ENCODE measurements at places on chromosomes 4 and X. TPM values are rescaled to one million over a fixed set of nuclear protein-coding genes. Genes with fewer than 3 reads are reported as not detected.

DNA sequence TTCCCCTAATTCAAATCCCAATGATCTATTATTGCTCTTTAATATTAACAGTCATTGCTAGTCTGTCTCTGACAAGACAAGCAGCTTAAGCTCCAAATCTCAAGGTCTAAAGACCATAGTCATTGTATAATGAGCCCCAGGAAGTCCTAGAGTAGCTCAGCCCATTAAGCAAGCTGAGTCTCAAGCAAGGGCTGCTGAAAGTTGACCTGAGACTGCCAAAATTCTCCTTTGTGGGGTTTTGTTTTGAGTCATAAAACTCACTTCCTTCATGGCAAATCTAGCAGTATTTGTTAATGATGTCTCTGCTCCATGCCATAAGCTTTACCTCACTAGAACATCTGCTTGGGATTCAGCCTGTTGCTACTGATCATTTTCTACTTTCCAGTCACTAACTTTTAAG is 313.2 kb downstream of the ANTXR2 start:
- DNase-seq: no peak

- DNase-seq: no peak
Measured at GRCh38 chr4:152342293-152342692, 193.6 kb downstream of the FBXW7 start.

- no peak for DNase-seq
Measured at GRCh38 chr4:58261526-58261925, 1151.3 kb upstream of the IGFBP7 start.

DNA sequence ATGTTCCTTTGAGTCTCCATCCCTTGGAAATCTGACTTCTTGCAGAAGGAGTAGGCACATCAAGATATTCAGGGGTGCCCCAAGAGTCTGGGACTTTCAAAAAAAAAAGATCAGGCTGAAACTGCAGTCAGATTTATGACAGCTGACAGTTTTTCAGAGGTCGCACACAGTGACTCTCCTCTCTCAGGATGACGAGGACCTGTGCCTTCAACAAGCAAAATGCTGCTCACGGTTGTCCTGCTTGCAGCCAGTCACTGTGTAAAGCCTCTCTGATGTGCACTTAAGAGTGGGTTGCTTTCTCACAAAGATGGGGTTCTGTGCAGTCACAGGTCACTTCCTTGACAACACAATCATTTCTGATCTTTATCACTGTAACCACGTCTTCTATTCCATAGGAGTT is 178.2 kb downstream of the PTTG2 start:
- no peak for DNase-seq

DNA sequence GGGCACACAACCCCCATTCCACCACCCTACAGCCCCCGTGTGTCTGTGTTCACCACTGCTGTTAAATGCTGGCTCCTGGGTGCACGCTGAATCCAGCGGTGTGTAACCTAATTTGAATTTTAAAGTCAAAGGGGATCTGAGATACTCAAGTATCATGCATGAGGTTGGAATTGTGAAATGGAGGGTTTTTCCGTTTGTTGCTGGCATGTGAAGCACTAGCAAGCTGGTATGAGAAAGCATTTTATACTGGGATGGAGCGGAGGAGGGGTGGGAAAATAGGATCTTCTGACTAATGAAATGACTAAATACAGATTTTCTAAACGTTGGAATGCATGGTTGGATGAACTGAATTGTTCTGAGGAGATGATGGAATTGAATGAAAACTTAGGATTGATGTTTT is 36.9 kb upstream of the FAT1 start:
- DNase-seq: no peak

DNA sequence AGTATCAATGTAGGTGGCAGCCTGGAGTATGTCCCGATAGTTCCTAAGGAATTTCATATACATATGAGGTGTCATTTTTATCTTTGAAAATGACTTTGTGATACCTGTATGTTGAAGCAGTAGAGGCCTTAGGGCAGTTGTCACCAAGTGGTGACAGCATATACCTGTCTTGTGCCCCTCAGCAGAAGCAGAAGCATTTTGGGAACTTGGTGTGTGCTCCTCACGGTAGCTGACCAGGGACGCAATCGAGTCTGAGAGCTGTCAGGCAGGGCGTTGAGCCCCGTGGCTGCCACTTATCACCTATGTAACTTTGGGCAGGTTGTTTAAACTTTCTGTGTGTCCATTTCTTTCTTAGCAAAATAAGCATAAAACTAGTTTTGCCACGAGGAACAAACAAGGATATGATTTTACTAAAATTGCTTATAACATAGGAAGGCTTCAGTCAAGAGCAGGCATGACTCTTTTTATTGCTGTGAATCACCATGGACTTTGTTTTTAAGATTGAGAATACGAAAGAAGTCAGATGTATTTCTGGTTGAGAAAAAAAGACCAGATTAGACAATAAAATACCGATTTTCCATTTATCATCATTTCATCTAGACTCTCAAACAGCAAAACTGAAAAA is 161.5 kb downstream of the CPE start:
- DNase-seq: no peak

GRCh38 chr4:153684971-153685371 is 891 bp downstream of the TLR2 start:
- DNase-seq: no peak

DNA sequence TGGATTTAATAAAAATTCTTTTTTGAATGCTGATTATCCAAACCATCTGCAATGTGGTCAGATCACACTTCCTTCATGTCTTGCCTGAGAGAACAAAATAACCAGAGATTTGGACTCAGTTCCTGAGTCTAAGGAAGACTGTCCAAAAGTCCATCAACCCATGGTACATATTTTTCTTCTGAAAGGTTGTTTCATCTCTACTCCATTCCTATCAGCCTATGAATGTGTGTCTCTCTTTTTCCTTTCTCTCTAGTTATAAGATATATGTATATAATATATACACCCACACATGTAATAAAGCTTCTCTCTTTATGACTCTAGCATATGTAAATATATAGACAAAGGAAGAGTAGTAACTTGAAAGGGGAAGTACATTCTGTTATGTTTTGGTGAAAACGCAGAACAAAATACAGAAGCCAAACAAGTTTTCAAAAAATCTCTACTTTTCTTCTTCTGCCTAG is 226.9 kb downstream of the ARHGAP24 start:
- DNase-seq: no peak

DNA sequence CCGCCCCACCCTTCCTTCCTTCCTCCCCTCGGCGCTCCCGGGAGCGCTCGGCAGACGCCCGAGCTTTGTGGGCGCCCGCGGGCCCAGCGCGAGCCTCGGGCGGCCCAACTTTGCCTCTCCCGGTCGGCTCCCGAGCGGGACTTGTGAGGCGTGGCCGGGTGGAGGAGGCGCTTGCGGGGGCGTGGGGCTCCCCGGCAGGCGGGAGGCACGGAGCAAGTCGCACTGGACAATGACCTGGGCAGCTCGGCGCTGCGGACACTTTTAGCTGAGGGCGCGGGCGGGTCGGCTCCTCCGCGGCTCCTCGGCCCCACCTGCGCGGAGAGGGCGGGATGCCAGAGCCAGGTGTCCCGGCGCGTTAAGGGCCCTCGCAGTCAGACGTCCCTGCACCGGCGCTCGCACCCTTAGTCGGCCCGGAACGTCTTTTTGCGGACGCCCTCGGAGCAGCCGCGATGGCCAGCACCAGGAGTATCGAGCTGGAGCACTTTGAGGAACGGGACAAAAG is 385 bp downstream of the DCLK2 start:
- no peak for DNase-seq

- DNase-seq: no peak
Measured at GRCh38 chrX:46686003-46686645, 72.8 kb downstream of the SLC9A7 start.

GRCh38 chrX:23908219-23909004 is 606 bp downstream of the CXorf58 start:
- no peak for DNase-seq

DNA sequence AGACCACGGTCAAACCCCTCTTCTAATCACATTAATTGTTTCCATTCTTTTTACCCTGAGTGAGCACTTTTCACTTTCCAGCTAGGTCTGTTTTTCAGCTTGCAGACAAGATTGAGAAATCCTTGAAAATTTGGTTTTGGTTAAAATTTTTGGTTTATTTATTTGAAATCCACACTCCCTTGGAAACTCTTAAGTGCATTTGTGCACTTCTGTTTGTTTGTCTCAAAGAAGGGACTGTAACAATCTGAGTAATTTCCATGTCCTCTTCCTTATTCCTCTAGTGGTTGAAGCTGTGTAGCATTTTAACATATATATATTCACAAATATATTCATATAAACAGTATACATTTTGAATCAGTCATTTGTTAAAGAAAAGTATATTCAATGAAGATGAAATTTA is 333.3 kb downstream of the ANK2 start:
- DNase-seq: no peak

GRCh38 chr4:95548738-95549245 is at the start of gene UNC5C:
Gene UNC5C, minus strand, starts transcription at chr4:95548973.
- DNase-seq: peak; percentile 79

GRCh38 chr4:57344296-57344695 is 234.1 kb upstream of the IGFBP7 start:
- no peak for DNase-seq

- no peak for DNase-seq
Measured at GRCh38 chr4:16694884-16695276, 203.6 kb downstream of the LDB2 start.

Gene TEC
- polyA plus RNA-seq: 1.6 TPM

Gene TMEM47
- polyA plus RNA-seq: 34.4 TPM

Gene NHS
- polyA plus RNA-seq: 18.4 TPM

Gene MAGED4B
- 75.5 TPM for polyA plus RNA-seq

Gene GPR34
- polyA plus RNA-seq: 12.8 TPM

Gene ANKRD50
- polyA plus RNA-seq: 98.0 TPM
